ENCODE measurements at places on chromosomes 7 and 10. TPM values are rescaled to one million over a fixed set of nuclear protein-coding genes. Genes with fewer than 3 reads are reported as not detected.

GRCh38 chr7:20199015-20199737 lies 18.0 kb downstream of the MACC1 start:
- no peak for DNase-seq

DNA sequence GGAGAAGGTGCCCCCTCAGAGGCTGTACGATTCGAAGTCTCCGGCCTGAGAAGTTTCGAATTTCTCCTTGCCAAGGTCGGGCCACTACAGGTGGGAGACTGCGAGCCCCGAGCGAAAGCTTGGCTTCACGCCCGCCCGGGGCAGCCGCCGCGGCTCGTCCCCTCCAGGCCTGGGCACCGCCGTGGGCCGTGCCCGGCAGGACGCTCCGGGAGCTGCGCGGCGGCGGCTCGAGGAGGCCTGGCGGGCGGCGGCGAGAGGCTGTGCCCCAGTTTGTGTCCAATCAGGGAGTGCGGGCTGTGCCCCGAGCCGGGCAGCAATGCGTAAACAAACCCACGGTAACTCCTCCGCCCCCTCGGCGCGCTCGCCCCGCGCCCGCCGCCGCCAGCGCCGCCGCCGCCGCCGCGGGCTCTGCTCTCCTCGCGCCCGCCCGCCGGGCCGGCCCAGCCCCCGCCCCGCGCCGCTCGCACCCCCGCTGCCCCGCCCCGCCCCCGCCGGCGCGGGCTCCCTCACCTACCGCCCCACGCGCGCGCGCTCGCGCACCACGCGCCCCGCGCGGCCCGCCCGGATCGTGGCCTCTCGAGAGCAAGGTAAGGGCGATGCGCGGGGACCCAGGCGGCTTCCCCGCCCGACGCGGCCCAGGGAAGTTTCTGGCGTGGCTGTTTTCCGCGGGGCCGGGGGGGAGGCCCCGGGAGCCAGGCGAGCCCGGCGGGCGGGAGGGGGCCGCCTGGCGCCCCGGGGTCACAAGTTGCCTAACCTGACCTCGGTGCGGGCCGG lies 57.8 kb upstream of the PCGF5 start:
- DNase-seq = peak; percentile 91

DNA sequence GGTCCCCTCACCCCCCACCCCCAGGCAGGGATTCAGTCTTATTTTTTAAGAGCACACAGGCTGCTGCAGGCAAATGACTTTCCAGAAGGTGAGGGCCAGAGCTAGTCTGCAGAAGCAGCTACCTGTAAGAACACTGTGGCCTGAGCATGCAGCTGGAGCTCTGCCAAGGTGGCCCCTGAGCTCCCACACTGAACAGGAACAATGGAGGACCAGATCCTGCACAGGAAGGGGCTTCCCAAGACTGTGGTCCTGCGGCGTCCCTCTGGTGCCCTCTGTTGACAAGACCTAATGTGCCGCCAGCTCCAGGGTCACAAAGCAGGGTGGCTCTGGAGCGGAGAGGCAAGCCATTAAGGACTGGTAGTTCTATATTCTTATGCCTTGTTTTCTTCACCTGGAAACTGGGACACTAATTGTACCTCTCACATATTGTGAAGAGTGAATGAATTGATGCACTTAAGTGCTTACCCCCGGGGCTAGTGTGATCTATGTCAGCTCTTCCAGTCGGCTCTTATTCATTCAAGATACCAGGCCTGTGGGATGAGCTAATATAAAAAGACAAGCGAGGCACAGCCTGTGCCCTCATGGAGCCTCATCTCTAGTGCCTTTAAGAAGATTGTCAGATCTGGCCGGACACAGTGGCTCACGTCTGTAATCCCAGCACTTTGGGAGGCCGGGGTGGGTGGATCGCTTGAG lies 8.0 kb upstream of the BEND7 start:
- DNase-seq = no peak

Gene NUP205
- 14.5 TPM for total RNA-seq

Gene GSTO2
- total RNA-seq = 0.70 TPM
